ENCODE measurements at places on chromosomes 12 and 14.

- no peak for DNase-seq
Observed at GRCh38 chr12:19382111-19382526, 57.2 kb upstream of the AEBP2 start.

DNA sequence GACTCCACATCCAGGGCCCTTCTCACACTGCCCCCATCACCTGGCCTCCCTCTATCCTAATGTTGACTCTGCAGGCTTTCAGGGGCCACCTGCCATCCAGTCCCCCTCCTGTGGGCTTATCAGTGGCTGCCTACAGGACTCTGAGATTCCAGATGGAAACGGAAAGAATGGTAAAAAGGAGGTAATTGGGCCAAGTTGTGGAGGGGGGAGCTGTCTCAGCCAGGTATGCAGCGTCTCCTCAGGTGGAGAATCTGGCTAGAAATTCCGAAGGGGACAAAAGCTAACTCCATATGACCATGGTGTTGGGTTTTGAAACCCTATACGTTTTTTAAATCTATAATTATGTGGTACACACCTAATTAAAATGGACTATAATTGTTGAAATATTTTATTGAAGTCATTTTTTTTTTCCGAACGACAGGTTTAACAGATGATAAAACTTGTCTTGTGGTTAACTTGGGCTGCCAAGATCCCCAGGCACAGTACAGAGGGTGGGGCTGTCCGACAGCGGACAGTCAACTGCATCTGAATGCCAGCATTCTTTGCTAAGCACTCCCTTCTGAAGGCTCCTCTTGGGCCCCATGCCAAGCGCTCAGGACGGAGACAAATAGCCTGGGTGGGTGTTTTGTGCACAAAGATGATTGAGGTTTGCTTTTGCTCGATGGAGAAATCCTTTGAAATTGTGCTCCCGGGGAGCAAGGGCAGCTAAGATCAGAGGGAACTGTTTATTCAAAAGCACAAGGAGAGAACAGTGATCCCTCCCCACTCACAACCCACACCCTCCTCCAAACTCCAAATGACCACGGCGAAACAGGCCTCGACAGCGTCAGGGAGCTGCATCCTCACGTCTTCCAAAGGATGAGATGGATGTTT is 365.6 kb downstream of the BCL11B start:
- DNase-seq, result no peak

DNA sequence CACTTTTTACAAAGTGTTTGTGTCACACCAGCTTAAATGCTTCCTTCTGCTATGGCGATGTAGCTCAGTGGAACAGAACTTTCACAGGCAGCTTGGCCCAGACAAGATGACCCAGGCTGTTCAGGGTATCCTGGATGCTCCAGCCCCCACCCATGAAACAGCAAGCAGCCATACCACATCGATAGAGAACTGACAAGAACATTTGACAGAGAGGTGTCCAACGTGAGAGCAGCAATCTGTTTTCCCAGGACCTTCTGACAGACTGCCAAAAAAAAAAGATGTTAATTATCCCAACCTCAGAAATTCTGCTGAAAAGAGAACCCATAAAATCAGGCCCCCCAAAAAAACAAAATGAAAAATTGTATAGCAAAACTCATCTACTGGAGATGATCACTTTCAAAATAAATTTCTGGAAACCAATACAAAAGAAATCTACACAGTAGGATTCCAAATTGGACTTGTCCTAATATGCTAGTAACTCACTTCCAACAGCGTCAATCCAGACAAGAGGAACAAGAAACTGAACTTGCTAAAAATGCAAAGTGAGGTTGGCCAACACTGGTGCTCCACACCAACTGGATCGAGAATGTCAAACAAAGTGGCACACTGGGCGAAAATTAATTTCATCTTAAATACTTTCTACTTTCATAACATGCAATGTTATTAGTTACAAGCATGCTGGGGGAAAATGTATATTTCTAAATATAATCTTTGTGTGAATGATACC is 118.8 kb downstream of the DPF3 start:
- no peak for DNase-seq

DNA sequence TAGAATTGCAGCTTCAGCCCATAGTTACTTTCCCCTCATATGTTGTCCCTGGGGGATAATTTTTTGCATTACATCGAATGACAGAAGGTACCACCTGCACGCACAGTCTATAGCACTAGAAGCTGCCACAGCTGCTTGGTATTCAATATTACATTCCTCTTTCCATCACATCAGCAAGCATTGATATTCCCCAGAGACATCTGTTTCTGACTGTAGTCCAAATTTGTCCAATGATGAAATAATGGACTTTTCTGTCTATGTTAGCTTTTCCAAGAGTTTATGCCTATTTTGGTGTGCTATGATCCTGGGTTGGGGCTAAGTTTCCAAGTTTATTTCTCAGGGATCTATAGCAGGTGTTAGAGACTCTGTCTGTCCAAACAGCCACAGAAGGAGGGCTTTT is 335.4 kb downstream of the LRIG3 start:
- DNase-seq, result no peak

DNA sequence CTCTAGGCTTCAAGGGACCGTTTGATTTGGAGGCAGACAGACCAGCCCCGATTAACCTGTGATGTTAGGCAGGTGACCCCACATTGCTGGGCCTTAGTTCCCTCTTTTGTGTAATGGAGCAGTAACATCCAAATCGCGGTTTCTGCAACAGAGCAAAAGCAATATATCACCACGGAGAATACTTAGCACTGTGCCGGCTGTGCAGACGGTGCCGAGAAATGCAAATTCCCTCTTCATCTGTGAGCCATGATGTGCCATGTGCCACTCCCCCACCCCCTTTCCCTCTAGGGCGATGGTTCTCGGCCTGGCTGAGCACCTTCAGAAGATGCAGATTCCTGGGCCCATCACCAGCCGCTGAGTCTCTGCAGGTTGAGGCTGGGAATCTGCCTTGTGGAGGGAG is 10.9 kb downstream of the BCL7A start:
- DNase-seq, result no peak

All from T follicular helper cell (primary cell).